ENCODE measurements at places on chromosomes 12 and 14.

DNA sequence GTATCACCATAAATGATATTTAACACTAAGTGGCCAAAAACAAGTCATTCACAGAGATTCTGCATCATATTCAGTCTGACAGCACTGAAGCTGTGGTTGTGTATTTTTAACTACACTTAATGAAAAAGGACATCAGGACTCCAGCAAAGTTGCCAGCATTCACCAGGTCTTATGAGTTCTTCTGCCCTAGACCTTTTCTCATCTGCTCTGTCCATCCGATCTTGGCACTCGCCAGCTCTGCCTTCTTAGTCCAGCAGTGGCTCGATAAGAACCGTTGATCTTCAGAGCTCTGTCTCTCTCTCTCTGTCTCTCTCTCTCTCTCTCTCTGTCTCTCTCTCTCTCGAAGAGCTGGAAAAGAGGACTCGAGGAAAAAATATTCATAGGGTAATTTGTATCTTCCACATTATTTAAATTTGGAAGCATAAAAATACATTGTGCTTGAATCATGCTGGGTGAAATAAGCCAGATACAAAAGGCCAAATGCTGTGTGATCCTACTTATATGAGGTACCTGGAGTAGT lies 232.2 kb downstream of the FBXL14 start:
- DNase-seq = no peak

DNA sequence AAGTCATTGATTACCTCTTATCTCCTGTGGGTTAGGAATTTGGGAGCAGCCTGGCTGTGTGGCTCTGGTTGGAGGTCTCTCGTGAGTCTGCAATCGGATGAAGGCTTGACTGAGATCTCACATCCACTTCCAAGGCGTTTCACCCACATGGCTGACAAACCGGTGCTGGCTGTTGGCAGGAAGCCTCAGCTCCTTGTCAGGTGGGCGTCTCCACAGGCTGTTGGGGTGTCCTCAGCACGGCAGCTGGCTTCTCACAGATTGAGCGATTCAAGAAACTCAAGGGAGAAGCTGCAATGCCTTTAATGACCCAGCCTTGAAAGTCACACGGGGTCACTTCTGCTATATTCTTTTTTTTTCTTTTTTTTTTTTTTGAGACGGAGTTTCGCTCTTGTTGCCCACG lies 28.6 kb upstream of the CORO1C start:
- no peak for DNase-seq

- DNase-seq = peak; percentile 7
Observed at GRCh38 chr12:89252284-89252683, 100.0 kb downstream of the DUSP6 start.

DNA sequence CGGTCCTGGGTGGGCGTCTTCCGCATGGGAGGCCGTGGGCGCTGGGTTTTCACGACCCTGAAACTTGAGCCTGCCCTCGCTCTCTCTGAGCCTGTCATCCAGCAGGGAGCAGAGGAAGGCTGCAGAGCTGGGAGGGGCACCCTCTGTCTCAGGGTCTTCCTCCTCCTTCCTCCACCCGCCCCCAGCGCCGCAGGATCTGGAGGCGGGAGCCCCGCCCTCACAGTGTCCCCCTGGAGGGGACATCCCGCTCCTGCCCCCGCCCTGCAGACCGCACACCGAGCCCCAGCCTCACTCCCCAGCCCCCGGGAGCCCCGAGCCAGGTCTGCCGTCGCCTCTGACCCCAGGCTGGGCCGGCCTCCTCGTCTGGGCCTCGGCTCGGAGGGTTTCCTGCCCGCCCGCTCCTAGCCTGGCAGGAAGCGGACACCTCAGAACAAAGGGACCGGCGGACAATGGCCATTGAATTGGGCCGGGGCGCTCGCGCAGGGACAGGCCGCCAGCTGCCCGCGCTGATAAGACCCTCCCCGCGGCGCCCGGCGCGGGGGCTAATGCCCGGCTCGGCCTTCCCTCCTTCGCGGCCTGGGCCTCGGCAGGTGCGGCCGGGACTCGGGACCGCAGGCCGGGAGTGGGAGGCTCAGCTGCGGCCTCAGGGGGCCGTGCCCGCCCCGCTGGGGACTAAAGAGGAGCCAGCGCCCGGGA lies 15.3 kb upstream of the NUDT14 start:
- no peak for DNase-seq

GRCh38 chr12:46432325-46432724 lies 59.8 kb upstream of the SLC38A2 start:
- DNase-seq = no peak

DNA sequence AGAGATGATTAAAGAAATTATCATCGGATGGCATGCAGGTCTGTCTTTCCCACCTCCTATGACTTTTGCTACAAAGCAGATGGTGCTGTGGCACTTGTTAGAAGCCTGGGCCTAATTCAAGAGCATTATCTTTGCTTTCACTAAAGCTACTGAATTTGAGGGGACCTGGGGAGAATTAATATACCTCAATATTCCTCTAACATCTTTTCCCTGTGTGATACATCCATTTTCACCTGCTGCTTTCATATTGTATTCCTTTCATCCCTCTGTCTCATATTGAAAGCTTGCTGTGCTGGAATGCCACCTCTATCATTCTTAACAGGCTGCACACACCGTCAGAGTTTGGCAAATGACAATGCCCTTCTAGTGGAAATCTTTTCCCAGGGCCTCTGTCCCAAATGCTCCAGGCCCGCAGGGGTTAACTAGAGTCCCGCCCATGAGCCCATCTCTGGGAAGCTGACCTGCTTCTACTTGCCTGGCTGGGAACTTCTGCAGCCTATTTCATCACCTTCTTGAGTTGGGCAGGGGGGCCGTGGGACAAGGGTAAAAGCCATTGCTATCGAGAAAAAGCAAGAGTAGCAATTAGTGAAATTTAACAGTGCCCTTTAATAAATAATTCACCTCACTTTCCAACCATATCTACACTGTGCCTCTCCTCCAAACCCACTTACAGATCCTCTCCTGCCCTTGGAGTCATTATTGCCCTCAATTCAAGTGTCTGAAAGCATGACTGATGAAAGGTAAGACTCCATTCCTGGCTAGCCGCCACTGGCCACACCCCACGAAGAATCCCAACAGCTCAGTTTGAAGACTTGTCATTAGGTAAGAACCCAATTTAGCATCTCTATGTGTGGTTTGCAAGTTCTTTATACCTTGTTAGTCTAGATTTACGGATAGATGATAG lies 126.7 kb upstream of the BTG1 start:
- DNase-seq = no peak

DNA sequence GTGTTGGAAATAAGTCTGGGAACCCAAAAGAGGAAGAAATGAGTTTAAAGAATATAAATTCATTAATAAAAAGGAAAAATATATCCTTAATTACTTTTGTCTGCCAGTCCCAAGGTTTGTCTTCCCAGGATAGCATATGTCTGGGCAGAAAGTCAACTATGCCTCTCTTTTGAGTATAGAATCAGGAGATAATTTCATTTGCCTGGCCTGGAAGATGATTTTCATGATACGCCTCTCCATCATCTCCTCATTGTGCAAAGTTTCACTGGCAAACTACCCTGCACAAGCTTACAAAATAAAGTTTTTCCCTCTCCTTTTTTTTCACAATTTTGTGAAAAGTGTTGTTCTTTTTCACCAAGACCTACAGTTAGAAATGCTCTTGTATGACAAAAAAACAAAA lies 340.8 kb downstream of the EGLN3 start:
- DNase-seq = no peak

- DNase-seq = no peak
Observed at GRCh38 chr12:100433701-100434100, 40.0 kb upstream of the NR1H4 start.

DNA sequence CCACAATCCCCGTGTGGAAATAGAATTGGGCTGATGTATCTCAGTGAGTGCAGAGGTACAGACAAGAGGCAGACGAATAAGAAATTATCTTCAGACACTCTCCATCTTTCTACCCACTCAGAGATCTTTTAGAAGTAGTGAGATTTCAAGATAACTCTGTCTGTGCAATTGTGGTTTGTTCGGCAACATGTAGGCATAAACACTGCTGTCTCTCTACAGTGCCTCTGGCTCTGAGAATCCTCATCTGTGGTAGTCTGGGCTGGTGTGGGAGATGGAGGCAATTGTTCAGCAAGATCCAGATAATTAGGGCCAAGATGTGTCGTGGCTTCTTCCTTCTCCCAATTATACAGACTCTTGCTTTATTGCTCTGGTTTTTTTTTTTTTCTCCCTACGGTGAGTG lies 3.1 kb downstream of the HOXC13 start:
- no peak for DNase-seq

- DNase-seq = no peak
Observed at GRCh38 chr12:99068993-99069747, 424.1 kb downstream of the APAF1 start.

GRCh38 chr12:82838131-82838551 lies 151.4 kb downstream of the TMTC2 start:
- DNase-seq = no peak

GRCh38 chr14:103311171-103311997 lies 22.7 kb upstream of the EIF5 start:
- no peak for DNase-seq

GRCh38 chr14:59565087-59565486 lies 11.5 kb downstream of the CCDC175 start:
- DNase-seq = no peak

DNA sequence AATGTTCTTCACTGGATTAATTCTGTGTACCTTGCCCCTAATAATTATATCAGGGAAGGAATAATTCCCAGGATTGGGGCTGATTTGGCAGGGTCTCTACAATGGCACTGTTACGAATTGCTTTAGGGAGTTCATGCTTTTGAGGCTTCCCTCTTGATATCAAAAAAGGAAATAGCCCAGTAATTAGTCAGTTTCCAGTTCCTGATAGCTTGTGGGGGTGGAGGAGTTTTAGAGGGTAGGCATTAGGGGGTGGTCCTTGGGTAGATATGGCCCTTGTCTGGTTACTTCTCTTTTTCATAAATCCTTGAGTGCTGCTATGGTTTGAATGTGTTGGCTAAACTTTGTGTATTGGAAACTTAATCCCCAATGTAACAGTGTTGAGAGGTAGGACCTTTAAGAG lies 6.1 kb upstream of the SRSF5 start:
- DNase-seq = no peak

DNA sequence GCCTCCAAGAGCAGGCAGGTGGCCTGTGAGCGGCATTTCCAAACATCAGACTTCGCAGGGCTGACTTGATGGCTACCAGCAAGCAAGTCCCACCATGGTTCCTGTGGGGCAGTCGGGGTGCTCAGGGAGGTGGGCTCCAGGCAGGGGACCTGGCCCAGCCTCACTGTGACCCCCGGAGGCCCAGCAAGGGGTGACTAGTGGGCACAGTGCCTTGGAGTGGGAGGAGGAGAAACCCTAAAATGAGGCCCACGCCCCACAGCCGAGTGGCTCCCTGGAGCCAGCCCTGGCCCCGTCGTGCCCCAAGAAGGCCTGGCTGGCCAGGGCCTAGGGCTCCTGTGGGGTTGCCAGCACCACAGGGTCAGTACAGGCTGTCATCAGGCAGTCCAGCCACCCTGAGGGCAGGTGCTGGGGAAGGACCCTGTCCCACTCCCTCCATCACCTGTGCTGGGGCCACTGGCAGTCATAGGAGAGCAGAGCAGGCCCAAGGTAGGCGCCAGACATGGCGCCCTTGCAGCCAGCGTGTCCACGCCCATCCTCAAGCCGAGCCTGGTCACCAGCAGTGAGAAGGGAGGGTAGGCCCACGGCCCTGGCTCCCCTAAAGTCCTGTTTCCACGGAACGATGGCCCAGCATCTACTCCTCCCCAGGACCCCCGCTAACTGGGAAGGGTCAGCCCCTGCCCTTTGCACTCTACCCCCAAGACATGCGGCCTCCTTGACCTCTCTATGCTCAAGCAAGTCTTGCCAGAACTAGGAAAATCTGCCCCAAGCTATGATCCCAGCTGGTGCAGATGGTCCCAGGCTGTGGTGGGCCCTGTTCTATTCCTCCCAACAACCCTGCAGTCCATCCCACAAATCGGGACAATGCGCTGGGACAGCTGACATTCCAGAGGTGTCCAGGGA lies 144.2 kb upstream of the C14orf180 start:
- no peak for DNase-seq

DNA sequence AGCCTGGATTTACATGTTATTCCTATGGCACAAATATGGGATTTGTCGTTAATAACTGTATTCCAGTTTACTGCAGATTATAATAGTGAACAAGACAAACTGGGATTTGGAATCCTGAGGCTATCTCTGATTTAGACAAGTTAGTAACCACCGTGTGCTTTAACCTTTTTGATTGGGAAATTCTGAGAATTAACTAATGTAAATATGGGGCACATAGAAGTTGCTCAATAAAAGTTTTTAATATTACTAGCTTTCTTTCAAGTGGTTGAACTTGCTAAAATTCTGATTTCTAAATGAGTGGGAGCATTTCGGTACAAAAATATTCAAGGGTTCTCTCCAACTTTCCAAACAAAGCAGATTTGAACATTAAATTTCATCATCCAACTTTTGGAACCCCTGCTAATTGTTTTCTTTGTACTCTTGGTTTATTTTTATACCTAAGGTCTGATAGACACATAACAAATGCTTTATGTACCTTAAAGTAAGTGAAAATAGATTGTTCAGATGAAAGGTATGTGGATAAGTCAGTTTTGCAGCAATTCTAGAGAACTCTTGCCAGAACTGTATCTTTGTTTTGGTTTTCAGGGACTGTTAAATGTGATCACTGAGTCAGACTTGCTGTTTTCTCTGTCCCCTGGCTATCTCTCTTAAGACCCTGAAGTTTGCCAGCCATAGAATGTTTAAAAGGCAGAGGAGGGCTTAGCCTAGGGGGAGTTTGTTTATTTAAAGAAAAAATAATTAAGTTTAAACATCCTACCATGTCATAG lies 57.5 kb downstream of the FRS2 start:
- no peak for DNase-seq

- DNase-seq = no peak
Observed at GRCh38 chr14:59507752-59508103, 23.4 kb downstream of the JKAMP start.

- DNase-seq = no peak
Observed at GRCh38 chr12:129075460-129076208, 222.4 kb downstream of the GLT1D1 start.

DNA sequence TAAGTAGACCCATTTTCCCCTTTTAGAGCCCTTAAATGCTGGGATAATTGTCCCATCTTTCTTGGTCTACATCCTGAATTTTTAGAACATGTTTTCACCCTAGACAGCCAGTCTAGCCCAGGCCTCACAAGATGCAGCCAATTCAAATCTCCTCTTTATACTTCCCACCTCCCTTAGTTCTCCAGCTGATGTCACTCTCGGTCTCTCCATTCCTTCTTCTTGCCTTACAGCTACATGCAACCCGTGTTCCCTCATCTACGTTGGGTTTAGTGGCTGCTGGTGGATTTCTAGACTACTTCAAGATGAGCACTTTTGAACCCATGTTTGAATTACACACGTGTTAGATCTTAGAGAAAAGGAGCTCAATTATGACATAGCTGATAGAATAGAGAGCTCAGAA lies 132.0 kb downstream of the PPM1H start:
- no peak for DNase-seq

GRCh38 chr12:38776647-38777046 lies 128.7 kb downstream of the CPNE8 start:
- no peak for DNase-seq

DNA sequence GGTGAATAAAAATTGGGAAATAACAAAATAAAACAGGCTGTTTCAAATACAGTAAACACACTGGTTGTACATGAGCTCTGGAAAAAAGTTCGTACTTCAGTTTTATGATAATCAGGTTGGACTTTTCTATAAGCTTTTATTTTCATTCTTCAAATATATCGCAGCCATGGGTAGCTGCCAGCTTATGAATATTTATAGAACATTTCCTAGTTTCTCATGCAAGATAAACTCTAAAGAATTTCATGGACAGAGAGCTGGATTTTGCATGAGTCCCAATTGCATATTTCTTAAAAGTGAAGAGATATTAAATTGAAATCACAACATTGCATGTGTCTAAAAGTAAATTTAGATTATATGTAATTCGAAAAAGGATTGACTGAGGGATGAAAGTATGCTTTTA lies 827.6 kb downstream of the SLC6A15 start:
- DNase-seq = no peak
